ENCODE measurements at places on chromosomes 3 and 15.

- DNase-seq: no peak
These were observed 57.4 kb downstream of the ZBTB38 start for GRCh38 chr3:141425523-141426233.

DNA sequence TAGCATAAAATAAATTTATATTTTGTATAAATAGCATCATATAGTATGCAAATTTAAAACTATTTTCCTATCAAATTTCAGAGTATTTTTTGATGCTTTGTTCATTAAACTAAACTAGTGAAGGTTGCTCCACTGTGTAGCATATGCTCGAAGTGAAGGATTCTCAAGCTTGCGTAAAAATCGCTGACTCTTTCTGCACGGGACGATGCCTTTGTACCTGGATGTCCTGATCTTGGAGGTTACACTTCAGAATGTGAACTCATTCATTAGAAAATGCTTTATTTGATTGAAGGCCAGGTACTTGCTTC lies 305.0 kb downstream of the WDR72 start:
- DNase-seq: no peak

DNA sequence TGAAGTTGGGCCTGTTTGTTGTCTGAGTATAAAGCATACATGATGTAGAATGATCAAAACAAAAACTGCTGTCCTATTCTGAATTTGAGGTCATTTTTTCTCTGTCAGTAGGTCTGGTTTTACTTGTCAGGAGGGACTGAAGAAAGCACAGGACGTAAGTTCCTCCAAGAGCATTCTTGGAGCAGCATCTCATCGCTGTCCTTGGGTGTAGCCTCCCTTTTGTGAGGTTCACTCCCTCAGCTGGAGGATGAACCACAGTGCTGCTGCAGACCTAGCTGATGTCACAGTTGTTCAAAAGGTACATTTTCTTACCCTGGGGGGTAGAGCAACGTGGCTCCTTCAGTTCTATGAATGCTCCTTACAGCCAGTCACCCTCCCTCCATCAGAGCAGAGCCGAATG lies 490.0 kb upstream of the TBL1XR1 start:
- no peak for DNase-seq

DNA sequence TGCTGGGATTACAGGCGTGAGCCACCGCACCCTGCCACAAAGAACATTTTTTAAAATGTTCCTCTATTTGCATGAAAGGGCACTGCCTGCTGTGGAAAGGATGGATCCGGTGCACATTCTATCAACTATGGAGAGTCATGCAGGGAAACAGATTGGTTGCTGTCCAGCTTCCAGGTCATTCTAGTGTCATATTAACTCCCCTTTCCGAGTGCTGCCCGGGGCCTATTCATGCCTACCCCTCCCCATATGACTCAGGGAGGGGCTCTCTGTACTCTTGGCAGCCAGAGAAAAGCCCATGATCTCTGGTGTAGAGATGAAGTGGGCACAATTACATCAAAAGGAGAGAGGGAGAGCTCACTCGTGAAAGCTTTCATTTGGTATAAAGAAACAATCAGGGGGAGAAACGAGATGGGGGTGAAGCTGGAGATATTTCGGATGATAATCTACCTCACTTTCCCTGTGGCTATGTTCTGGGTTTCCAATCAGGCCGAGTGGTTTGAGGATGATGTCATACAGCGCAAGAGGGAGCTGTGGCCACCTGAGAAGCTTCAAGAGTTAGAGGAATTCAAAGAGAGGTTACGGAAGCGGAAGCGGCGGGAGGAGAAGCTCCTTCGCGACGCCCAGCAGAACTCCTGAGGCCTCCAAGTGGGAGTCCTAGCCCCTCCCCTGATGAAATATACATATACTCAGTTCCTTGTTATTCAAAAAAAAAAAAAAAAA lies 16.1 kb upstream of the AHSG start:
- no peak for DNase-seq

- no peak for DNase-seq
These were observed 23.6 kb downstream of the SETD5 start for GRCh38 chr3:9420850-9421549.

GRCh38 chr3:150609988-150610387 lies 6.9 kb downstream of the SELENOT start:
- DNase-seq: no peak

DNA sequence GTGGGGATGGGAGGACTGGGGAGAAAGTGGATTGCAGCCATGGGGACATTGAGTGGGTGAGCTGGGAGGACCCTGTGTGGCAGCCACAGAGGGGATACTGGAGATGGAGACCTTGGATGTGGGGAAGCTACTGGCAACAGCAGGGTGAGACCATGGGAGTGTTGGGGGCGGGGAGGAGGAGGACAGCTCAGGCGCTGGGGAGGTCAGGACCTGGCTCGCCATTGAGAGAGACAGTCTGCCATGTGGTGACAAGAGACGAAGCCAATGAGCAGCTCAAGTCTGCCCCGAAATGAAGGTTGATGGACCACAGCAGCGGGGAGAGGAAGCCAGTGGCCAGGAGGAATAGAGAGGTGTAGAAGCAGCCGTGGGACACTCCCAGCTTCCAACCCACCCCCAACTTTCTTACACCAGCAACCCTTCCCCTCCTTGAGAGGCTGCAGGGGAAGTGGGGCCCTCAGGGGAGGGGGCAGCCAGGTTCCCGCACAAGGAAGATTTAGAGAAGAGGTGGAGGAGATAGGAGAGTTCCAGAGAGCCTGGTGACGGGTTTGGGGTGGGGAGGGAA lies 118.1 kb downstream of the ASB7 start:
- no peak for DNase-seq

- DNase-seq: no peak
These were observed 178.3 kb downstream of the KBTBD8 start for GRCh38 chr3:67176396-67176795.

DNA sequence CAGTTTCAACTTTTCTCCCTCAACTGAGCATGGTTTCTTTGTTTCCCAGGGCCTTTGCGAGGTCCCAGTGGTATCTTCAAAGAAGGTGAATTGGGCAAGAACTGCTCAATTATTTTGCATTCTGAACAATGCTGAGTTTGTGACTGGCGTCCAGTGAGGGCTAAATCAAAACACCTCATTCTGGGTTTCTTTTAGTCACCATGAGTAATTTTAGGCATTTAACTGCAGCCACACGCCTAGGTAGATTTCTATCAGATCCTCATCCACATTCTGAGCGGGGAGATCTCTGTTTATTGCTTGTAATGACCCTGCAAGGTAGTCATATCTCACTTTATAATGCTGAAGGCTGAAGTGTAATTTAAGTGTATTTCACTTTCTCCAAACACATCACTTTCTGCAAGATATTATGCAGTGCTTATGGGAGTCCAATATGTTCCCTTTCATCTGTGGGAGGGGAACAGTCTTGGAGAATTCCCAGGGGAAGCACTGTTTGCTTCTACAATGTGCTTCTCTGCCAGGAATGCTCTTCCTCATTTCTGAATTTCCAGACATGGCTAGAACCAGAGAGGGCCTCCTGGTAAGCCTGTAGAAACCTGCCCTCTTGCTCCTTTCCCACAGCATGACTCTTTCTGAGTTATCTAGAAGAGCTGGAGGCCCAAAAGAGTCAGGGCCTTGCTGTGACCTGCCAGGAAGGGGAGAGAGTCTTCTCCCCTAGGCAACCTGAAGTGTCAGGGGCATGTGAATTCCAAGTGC lies 91.7 kb downstream of the FRMD4B start:
- no peak for DNase-seq

GRCh38 chr15:73794443-73795133 lies 41.4 kb upstream of the INSYN1 start:
- no peak for DNase-seq

GRCh38 chr3:4732925-4733324 lies 239.8 kb downstream of the ITPR1 start:
- DNase-seq: no peak

DNA sequence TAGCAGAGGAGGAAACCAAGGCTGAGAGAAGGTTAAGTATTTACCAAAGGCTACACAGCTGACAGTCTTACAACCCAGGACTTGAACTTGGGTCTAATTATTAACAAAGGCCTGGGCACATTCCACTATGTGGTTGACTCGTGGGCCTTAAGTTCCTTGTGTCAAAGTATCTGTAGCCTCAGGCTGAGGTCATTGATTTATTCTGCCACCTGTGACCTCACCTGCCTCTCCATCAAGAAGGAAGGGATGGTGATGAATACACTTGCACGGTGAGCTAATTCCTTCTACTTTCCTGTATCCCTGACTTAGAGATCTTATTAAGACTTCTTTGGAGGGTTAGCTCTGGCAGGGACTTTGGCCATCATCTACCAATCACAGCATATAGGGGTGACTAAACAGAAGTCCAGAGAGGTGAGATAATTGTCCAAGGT lies 19.9 kb upstream of the LRRC58 start:
- no peak for DNase-seq

DNA sequence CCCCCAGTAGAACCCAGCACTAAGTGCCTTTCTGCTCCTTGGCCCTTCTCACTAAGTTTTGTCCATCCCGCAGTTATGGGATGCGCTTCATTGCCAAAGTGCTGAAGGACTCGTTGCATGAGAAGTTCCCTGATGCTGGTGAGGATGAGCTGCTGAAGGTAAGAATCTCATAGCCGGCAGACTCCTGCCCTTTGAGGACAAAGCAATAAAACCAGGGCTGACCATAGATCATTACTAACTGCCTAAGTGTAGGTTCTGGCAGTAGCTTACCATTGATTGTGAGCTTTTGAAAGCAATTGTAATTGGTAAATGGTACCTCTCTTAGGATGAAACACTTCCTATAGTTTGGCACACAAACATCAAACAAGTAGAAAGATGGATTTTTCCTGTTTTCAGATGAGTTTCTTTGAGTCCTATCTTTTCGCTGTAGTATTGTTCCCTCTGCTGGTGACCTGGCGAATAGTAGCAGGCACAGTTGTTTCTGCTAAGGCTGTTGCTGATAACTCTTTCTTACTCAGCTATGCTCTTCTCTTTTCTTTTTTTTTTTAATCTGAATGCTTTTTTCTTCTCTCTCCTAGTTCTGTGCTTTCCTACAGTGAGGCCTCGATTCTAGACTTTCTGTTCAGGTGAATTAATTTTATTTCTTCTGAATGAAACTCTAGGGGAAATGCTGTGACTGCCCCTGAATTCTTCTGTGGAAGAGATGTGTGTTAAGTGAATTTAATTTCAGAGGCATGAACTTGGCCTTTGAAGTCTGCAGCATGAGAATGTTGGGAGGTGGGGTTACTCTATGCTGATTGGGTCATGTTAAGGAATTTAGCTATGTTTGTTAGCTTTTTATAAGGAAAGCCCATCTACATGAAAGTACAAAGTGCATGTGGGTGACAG lies 47.4 kb upstream of the CRTC3 start:
- DNase-seq: no peak

DNA sequence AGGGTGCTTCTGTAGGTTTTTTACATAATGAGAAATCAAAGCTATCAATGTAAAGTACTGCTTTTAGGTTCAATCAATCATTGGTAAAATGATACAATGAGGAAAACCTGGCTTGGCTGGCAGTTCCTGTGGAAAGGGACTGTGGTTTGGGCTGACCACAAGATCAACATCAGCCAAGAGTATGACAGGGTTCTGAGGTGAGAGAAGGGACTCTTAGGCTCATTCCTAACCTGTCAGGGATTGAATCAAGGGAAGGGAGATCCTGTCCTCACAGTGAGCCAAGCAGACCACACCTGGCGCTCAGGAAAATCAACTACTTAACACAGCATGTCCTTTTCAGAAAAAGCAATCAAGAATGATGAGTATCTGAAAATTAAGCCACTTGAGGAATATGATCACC lies 111.1 kb downstream of the MAGI1 start:
- DNase-seq: no peak

DNA sequence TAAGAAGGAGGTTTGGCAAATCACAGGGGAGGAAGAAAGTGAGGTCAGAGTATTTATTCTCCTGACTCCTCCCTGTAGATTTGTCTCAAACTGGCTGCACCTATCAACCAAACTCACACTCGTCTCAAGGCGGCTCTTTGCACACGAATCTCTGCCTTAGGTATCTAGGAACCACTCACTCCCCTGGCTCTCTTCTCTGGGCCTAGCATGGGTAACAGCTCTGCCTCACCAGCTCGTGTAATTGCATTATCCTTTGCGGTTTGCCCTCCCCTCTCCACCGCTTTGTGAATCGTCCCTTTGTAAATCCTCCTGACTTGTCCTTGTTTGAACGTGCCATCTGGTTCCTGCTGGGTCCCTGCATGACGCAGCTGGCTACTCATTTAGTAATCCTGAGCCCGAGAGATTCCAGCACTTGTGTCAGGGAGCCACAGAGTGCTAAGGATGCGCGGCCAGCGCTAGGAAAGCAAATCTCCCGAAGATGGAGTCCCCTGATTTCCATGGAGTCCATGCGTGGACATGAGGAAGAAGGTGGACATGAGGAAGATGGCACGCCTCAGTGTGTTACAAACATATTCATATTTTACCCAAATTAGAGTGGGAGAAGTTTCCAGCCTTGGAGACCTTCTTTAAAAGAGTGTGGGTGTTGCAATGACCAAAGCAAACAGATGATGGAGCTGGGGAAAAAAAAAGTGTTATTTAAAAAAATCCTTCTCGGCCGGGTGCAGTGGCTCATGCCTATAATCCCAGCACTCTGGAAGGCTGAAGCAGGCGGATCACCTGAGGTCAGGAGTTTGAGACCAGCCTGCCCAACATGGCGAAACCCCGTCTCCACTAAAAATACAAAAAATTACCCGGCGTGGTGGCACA lies 26.7 kb downstream of the NRROS start:
- DNase-seq: no peak

- no peak for DNase-seq
These were observed 261.1 kb downstream of the EPHB1 start for GRCh38 chr3:135056084-135056730.

- DNase-seq: no peak
These were observed 18.5 kb downstream of the IGF1R start for GRCh38 chr15:98666841-98667240.

DNA sequence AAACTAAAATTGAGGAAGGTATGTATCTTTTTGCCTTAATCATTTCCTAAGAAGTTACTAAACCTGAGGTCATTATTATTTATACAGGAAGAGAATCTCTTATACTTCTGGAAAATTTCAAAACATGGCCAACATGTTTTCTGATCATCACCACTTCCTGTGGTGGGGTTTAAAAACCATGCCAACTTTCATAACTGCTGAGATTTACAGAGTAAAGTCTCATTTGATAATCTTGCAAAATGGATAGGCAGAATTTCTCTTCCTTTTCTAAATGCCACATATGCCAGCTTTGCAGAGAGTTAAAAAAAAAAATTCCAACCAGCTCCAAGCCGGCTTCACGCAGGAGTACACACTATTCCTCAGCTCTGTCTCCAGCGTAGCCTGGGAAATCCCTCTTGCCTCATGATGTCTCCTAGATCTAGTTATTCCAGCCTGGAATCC lies 124.3 kb upstream of the SPRED1 start:
- no peak for DNase-seq

DNA sequence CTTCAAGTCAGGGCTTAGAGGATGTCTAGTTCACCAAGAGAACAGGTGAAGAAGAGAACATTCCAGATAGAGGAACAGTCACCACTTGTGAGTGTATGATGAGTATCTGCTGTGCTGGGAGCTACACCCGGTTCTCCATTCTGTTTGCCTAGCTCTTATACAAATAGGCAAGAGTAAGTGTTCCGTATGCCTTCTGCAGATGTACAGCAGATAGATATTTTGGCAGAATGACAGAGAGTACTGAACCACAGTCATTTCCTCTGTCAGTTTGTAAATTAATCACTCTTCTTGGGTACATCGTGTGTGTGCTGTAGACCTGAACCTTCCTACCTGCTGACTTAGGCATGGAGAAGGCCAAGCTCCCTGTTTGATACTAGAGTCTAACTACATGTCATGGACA lies 108.3 kb upstream of the CTDSPL start:
- DNase-seq: no peak

Measured in stimulated activated CD8-positive, alpha-beta memory T cell treated with anti-CD3 and anti-CD28 coated beads, Interleukin-4, amount 100 ng/mL, for 1 hour (primary cell).